ENCODE measurements at places on chromosomes 11 and 22.

DNA sequence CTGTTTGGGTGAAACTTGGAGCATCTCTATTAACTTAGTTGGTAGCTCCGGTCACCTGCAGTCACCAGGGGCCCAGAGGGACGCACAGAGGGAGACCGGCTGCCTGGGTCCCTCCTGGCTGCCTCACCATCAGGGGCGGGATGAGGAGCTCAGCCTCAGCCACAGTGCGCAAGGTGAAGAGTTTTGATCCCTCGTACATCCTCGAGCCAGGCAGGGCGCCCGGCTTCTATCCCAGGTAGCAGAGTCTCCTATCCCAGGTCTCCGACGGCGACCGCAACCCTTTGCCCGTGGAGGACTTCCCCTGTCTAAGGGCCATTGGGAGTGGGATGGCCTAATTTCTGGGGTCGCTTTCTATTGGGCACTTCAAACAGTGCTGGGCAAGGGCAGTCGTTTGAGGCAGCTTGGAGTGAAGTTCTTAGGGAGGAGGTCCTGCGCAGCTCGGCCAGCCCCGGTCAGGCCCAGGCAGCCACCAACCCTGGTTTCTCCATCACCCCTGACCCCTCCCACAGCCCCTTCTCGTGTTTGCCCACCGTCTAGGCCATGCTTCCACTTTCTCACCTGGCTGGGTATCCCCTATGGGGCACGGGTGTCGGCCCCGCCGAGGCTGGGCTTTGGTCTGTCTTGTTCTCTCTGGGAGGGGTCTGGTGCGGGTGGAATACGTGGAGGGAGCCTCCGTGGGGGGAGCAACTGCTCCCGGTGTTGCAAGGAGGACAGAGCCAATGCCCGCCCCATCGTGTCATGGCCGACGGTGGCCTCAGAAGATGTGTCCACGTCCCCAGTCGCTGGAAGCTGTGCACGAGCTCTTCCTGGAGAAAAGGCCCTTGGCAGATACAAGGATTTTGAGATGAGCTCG, 3.6 kb upstream of the MRGPRG start:
- no peak for DNase-seq

DNA sequence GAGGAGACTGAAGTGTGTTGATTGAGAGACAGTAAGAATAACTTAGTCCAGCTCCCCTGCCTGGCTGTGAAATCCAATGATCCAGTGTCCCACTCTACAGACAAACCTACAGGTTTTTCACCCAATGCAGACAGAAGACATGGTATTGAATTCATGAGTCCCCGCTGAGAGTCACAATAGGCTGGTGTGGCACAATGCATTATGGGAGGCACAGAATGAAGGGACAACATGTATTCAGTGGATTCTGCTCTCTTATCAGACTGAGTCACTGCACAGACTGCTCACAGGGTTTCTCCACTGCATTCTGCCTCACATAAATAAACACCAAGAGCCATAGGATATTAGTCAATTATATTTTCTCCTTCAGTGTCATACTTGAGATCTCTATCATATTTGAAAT, 55.2 kb upstream of the TOP3B start:
- no peak for DNase-seq

DNA sequence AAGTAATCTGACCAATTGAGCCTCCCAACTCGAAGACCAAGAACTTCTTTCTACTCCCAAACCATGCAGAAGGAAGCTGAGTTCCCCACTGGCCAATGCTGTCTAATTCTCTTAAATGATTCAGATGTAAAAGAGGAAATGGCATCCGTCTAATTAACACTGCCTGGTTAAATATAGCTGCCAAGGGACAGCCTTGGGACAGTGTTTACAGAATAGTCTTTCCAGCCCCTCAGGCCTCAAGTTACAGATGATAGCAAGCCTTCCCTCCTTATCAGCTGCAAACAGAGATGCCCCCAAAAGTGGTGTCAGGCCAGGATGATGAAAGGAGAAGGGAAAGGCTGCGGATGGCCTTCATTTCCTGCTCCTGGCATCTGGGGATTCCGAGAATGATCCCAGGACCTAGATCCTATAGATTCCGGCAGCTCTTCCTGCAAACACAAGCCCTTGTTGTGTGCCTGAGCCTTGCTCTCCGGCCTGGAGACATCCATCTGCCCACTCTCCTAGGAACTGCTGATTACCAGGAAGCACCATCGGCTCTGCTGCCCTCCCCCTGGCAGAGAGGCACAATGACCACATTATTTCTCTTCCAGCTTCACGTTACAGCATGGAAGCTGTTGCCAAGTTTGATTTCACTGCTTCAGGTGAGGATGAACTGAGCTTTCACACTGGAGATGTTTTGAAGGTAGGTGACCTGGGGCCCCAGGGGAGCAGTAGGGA, 13.5 kb upstream of the TMA7B start:
- DNase-seq, result no peak

- no peak for DNase-seq
Observed at GRCh38 chr11:13327421-13327820, 49.8 kb downstream of the BMAL1 start.

DNA sequence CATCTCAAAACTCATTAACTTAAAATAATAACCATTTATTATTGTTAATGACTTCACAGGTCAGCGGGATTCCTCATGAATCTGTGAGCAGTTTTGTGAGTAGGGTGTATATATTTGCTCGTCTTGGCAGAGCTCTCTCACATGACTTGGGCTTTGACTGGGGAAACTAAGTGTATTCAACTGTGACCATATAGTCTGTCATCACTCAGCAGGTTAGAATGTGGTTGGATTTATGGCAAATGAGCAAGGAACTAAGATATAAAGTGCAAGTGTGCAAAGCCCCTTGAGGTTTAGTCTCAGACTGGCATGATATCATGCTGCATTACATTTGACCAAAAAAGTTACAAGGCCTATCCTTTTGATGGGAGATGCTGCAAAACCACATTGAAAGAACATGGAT, 254.8 kb downstream of the CNTN5 start:
- no peak for DNase-seq

- DNase-seq, result no peak
Observed at GRCh38 chr11:76612226-76612625, 58.3 kb downstream of the LRRC32 start.

DNA sequence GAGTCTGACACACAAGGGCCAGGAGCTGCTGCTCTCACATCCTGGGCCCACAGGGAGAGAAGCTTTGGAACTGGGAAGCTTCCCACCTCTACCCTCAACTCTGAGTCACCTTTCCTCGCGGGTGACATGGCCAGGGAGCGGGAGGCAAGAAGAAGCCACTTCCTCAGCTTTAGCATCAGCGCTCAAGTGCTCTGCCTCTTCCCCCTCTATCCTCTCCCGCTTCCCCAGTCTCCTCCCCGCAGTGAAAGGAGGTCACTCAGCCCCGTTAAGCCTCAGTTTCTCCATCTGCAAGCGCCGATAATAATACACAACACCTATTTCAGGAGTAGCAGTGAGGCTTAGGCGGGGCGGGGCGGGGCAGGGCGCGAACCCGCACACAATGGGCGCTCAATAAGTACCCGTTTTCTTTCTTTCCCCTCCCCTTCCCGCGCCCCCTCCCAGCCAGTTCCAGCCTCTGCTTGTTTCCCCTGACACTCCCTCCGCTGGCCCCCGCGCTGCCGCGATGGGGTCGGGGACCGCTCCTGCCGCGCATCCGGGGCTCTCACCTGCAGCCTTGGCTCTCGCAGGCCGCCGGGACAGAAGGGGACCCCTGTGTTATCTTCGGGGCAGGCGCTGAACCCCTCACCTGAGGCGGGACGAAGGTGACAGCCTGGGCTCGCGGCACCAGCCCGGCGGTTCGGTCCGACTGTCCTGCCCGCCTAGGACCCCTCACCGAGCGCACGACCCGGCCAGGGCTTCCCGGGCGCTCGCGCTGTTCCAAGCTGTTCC, 892 bp downstream of the GDPD5 start:
- DNase-seq, result no peak

DNA sequence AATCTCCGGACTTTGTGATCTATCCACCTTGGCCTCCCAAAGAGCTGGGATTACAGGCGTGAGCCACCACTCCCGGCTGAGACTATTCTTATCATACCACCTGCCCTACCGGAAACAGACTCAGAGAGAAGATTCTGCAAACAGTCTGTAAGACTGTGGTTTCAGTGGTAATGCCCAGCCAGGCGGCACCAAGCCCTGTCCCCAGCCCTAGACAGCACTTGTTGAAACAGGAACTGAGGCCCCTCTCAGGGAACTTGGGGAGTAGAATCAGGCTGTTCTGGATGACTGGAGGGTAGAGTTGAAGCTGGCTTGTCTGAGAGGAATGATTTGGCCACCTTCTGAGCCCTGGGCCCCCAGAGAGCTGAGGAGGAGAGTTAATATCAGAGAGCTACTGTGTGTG, 1.3 kb upstream of the INSC start:
- no peak for DNase-seq

DNA sequence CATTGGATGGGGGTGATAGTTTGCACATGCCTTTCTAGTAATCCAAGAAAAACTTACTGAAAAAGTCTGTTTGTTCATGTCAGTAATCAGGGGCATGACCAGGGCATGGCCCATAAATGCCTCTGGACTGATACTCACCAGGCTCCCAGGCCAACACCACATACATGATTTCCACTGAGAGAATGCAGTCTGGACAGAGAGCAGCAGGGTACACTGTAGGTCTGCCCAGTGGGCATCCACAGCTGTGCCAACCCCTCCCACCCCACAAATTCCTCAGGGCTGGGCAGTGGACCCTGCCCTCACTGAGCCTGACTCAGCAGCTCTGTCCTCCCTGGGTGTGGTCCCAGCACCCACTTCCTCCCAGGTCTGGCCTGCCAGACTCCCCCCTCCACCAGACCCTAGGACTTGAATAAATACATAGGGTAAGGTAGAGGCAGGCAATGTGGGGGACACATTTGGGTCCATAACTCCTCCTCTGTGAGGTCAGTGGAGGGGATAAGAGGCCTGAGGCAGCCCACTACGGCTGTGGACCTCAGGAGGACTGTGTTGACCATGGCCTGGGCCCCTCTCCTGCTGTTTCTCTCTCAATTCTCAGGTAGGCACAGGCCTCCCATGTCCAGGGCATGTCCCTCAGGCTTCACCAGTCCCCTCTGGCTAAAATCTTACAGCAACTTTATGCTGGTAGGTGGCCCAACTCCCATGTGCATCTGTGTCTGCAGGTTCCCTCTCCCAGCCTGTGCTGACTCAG, 92.2 kb upstream of the TOP3B start:
- DNase-seq, result no peak

- DNase-seq, result no peak
Observed at GRCh38 chr11:92357344-92357743, 132.7 kb downstream of the FAT3 start.

- DNase-seq, result no peak
Observed at GRCh38 chr11:70630816-70631623, 232.7 kb downstream of the CTTN start.

DNA sequence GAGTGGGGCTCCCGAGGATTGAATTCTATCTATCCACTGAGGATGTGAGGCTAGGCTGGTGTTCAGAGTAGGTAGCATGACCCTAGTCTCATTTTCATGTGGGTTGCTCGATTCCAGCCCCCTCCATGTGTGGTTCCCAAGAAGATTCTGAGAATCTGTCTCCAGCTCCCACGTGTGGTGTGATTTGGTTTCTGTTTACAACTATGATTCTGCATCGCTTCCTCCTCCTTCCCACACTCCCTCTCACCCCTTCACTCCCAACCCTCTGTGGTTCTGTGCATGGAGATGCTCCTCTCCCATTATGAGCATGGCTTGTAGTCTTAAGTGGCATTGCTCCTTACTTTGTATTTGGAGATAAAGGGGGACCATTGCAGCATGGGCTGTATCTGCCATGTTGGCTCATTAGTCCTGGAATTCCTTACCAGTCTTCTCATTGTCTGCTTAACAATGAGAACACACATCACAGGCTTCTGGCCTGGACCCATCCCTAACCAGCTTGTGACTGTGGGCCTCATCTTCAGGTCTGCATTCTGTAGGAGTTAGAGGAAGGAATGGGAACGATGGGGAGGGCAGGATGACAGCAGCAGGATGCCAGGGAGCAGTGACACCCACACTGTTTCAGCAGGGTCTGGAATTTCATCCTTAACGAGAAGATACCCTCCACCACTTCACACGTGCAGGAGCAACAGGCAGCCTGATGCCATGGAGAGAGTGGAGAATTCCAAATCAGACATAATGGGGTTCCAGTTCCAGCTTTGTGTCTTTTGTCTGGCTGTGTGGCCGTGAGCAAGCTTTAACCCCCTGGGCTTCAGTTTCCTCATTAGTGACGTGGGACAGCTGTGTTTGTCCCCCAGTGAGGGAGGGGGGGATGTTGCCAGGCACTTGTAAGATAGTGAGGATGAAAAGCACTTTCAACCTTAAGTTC, 86.0 kb downstream of the CCDC81 start:
- no peak for DNase-seq

DNA sequence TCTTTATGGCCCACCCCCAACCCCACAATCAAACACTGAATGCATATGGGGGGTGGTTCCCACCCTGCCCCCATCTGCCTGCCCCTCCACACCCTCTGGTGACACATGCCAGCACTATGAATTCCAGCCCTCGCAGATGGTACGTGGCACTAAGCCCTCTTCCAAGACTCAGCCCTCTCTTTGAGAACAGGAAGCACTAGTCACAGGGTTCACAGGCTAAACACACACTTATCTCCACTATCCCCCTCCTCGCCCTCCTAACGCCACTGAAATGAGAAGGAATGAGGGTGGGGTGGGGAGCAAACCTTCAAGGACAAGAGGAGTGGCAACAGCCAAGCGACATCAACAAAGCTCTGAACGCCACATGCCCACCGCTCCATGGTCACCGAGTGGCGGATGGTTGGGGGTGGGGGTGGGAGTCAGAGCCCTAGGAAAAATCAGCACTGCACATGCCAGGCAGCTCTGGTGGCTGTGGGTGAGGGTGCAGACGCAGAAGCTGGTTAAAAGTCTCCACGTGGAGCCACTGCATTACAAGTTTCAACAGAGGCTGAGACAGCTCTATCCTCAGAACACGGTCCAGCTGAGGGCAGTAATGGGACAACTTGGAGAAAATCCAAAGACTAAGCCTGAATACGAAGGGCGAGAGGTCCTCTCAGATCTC, 33.6 kb downstream of the TMEM184B start:
- DNase-seq, result no peak

- DNase-seq, result no peak
Observed at GRCh38 chr22:49291781-49292180, 535.9 kb downstream of the BRD1 start.

DNA sequence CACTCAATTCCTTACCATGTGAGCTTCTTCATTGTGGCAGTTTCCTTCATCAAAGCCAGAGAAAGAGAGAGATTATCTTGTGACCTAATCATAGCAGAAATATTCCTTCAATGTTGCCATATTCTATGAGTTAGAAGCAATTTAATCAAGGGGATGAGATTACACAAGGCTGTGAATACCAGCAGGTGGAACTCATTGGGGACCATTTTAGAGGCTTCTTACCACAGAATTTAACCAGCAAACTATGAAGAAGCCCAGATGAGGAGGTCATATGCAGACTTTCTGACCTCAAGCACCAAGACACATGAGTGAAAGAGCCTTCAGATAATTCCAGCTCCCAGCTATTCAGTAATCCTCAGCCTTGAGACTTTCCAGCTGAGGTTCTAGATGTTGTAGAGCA, 51.3 kb downstream of the ADM start:
- no peak for DNase-seq

DNA sequence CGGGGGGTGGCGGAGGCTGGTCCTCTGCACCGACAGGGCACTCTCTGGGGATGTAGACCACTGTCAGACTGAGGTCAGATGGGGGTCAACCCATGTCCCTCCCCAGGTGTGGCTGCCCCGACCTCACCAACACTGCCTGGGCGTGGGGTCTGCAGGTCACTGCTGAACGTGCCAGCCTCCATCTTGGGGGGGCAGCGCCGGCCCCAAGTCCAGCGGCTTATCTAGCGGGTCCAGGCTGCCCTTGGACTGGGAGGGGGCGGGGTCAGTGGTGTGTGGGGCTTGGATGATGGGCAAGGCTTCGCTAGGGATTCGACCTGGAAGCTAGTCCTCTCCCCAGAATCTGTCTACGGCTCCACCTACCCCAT, 178.2 kb downstream of the IGLL1 start:
- DNase-seq, result no peak

- no peak for DNase-seq
Observed at GRCh38 chr11:45752106-45752505, 52.8 kb upstream of the SLC35C1 start.

All from stimulated activated CD8-positive, alpha-beta memory T cell treated with anti-CD3 and anti-CD28 coated beads, Interleukin-7, amount 100 ng/mL, for 1 hour (primary cell).